Body of pancreas (tissue), 4 donors: ENCODE measurements at places on chromosomes 7 and 10.

- DNase-seq: no peak
Observed at GRCh38 chr10:58951746-58952145, 224.7 kb upstream of the PHYHIPL start.

- DNase-seq: no peak
Observed at GRCh38 chr7:15709978-15710377, 23.5 kb upstream of the MEOX2 start.

- DNase-seq: no peak
Observed at GRCh38 chr7:149616898-149617297, 119.3 kb upstream of the ZNF746 start.

DNA sequence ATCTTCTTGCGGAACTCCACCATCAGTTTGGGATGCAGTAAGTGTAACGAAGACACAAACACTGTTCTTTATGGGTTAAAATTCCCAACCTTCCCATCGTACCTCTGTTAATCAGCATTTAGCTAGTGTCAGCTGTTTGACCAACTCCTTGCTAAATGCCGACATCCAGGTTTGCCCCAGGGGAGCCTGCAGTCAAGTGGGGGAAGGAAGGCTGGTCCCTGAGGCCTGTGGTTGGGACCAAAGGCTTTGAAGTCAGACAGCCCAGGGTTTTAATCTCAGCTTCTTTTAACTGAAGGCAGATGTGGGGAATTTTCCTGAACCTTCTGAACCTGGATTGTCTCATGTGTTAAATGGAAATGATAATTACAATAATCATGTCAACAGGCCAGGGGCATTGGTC, 443.7 kb downstream of the GLRX3 start:
- no peak for DNase-seq

DNA sequence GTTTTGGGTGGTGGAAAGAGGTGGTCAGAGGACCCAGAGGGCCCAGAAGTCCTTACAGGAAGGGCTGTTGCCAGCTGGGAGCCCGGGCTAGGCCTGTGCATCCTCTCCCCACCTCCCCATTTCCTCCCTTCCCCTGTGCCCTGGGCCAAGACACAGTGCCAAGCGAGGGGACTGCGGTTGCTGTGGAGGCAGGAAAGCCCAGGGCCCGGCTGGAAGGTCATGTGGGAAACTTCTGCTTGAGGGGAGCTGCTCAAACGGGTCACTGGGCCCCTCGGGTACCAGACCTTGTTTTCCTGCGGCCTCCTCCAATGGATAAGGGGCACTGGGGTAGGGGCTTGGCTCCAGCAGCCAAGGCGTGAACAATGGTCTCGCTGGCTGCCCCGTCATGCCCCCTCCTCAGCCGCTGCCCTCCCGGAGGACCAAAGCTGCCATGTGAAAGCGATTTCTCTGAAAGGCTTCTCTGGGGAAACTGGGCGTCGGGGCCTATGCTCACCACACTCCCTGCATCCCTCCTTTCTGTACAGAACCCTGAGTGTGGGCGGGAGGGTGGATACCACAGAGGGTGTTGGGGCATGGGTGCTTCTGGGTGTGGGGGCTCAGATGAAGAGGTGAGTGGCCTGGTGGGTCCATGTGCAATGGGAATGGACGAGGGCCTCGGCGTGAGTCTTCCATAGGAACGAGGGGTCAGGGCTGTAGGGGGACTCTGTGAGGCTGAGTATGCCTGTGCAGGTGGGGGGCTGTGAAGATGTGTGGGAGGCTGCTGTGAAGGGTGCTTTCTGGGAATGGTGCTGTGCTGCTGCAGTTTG, 135.3 kb downstream of the PTPN20 start:
- DNase-seq: peak; percentile 7

DNA sequence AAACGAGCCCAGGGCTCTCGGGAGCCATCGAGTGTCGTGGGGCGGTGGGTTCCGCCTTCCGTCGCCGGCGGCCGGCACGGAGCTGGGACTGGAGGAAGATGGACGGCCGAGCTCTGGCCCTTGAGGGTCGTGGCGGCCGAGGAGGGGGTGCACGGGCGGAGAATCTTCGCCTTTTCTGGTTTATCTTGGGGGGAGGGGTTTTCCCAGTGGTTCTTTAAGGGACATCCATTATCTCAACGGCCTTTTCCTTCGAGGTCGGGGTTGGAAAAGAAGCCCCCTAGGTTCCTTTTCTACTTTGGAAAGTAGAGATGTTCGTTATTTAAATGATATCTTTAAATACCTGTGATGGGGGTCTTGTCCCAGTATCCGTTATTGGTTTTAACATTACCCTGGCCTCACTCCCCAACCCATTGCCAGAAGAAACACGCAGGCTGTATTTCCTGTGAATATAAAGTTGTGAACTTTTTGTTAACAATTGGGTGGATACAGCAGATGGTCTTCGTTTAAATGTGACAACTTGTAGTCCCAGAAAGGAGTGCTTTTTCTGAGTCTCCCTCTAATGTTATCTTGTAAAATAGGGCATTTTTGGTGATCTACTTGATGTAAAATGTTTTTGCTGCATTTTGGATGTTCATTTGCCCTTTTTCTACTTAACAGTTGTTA, 765 bp downstream of the CCAR1 start:
- DNase-seq: no peak

GRCh38 chr7:109641445-109641844, 1071.8 kb downstream of the DNAJB9 start:
- no peak for DNase-seq

DNA sequence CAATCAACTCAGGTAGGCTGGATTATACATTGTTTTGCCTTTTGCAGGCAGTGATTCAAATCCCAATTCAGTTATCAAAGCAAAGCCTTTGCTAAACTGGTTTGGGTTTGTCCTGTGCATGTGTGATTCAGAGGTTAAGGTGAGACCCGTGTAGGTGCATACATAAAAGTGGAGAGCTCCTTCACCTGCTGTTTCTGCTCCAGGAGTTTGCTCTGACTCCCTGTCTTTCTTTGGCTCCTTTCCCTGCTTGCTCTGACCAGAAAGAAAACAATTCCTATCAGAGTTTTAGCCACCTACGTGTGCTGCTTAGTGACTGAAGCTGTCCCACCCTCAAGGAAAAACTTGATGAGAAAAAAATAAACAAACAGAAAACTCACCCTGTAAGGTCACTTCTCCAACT, 101.1 kb downstream of the TPST1 start:
- peak; percentile 27 for DNase-seq

DNA sequence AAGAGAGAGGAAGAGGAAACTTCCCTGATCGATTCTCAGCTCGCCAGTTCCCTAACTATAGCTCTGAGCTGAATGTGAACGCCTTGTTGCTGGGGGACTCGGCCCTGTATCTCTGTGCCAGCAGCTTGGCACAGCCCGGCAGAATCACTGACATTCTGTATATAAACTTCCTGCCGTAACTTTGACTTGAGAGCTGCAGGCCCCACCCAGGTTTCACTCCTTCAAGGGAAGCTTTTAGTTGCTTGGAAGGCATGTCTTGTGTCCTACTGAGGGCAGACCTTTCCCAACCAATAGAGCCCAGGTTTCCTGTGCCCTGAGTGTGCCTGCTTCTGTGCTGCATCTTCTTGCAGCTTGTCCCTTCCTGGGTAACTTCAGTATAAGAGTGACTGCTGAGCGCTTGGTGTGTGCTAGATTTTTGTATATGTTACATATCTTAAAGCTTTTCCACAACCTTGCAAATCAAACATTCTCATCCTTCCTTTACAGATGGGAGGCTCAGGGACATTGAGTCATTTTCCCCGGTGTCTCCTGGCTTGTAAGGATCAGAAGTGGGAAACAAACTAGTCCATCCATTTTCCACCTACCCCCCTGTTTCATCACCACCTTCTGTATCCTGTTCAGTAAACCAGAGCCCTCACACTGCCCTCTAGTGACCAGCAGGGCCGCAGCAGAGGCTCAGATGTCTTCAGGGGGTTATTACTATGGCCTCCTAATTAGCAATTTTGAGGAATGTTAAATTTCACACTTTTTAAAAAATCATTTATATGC, 225.2 kb upstream of the PRSS58 start:
- peak; percentile 50 for DNase-seq

GRCh38 chr10:42876476-42876875, 93.9 kb downstream of the BMS1 start:
- DNase-seq: no peak

- no peak for DNase-seq
Observed at GRCh38 chr7:136064081-136064480, 86.9 kb upstream of the MTPN start.

DNA sequence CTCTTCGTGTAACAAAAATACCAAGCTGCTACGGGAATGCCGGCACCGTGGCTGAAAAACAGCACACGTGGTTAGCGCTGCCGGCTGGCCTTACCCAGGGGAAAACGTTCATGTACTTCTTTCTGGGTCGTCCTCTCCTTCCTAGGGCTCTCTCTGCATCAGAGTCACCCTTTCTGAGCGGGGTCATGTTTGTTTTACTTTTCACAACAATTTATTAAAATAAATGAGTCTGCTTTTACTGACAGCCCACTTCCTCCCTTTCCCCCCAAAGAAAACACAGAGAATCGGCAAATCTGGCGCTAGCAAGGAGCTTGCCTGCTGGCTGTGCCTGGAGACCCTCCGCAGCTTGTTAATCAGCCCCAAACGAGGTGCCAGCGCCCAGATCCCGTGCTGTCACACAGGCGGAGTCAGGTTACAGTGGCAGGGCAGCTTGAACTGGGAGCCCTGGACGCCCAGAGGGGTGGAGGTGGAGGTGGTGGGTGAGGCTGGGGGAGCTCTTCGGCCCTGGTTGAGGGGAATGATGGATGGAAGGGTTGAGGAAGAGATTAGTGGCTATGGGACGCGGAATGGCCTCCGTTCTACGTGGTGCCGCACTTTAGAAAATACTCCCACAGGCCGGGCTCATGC, 162.2 kb upstream of the TNS3 start:
- DNase-seq: no peak

DNA sequence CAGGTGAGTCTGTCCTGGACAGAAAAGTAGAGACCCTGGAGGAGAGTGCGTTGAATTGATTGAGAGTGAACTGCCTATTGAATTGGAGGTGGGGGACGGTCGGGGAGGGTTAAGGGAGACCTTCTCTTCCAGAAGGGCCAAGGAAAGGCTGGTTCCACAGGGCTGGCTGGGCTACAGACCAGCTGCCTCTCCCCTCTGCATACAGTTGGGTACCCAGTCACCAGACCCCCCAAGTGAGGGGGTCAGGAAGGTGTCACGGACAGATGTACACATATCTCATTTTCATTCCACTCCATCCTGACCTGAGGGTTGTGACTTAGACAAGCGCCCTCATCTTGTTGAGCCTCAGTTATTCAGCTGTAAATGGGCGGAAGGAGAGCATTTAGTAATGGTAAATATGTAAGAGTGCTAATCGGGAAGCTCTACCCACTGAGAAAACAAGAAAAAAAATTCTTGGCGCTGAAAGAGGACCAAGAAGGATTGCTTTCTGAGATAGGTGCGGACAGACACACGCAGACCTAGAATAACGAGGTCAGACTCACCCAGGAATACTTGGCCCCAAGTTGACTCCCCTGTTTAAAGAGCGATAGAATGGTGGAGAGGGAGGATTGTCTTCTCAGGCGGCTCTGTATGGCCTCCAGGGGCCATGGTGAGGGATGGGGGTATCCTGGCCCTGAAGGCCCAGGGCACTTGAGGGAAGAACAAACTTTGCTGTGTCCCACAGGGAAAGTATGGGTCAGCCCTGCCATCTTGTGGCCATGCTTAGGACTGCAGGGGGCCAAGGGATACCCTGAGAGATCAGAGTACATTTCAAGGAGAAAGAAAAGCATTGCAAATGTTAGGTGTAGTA, 7.2 kb upstream of the MBL2 start:
- peak; percentile 69 for DNase-seq

- no peak for DNase-seq
Observed at GRCh38 chr7:18221377-18222293, 194.0 kb upstream of the PRPS1L1 start.

DNA sequence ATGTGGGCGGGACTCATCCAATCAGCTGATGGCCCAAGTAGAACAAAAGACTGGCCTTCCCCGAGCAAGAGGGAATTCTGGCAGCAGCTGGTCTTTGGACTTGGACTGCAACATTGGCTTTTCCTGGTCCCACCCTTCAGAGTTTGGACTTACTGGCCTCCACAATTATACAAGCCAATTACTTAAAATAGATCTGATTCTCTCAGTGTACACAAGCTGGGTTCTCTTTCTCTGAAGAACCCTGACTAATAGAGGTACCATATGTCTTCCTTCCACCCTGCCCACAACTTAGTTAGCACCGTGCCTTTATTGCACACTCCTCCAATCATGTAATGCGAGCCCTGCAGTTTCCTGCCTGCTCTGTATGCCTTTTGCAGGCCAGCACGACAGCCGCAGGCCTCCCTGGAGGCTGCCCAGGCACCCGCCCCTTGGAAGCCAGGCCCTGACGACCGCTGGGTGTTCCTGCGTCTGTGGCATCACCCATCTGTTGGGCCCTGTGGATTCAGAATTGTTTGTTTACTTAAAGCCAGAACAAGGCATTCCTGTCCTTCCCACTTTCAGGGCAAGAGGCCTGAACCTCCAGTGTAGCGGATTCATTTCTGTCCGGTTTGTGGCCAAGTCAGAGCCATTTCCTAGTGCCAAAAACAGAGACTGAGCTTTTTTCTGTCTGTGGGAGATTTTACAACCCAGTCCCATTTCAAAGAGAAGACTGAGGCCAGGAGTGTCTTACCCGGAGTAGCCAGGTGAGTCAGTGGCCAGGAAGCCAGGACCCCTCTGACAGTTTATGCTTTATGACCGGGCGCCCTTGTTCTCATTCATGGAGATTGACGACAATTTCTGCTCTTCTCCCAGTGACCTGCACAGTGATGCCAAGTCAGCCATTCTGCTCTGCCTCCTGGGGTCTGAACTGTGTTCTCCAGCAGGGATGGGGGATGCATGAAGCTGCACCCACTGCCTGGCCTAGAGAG, 968 bp upstream of the INMT start:
- peak; percentile 46 for DNase-seq

DNA sequence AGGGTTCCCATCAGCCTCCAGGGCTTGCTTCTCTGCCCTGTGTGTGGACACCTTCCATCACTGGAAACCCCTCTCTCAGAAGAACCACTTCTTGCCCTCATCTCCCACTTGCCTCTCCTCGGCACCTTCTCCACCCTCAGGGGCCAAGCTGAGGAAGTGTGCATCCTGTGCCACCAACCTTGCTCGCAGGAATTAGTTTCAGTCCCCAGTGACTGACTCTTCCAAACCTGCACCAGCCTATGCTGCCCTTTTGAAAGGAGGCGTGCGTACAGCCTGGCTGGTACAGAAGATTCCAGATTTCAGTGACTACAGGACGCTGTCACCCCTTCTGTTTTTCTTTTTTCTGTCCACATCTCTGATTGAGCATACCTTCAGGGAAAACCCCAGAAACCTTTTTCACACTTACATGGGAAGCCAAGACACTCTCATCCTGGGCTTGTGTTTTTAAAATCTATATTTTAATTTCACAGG, 67.1 kb downstream of the IKZF1 start:
- DNase-seq: no peak
